A375 (cell line): ENCODE measurements at places on chromosomes 12 and 14. TPM values are rescaled to one million over a fixed set of nuclear protein-coding genes. Genes with fewer than 3 reads are reported as not detected.

Gene RERG
- 0.05 and 0.08 TPM in 2 replicates for total RNA-seq

Gene SPTSSA
- 6.1 and 6.5 TPM in 2 replicates for total RNA-seq

Gene MYH6
- total RNA-seq: not detected in 2 replicates

Gene CELA1
- total RNA-seq: 0.27 TPM in 1 of 2 replicates, not detected in the other

Gene NAV3
- total RNA-seq: 6.0 and 8.7 TPM in 2 replicates

Gene AKAP3
- total RNA-seq: 0.45 and 0.53 TPM in 2 replicates

Gene KERA
- not detected in 2 replicates for total RNA-seq

Gene SRGAP1
- total RNA-seq: 2.7 and 7.8 TPM in 2 replicates

Gene FGD4
- total RNA-seq: 8.1 TPM in 2 replicates

Gene RD3L
- not detected in 2 replicates for total RNA-seq

Gene PTHLH
- 17.9 and 21.7 TPM in 2 replicates for total RNA-seq

Gene PLEKHD1
- 0.05 TPM in 1 of 2 replicates, not detected in the other for total RNA-seq

Gene IL23A
- 0.21 and 0.23 TPM in 2 replicates for total RNA-seq

Gene CLEC1B
- not detected in 2 replicates for total RNA-seq

Gene ARHGDIB
- 5.4 and 8.1 TPM in 2 replicates for total RNA-seq

Gene SLC38A4
- total RNA-seq: not detected in 2 replicates

Gene GPR68
- total RNA-seq: not detected in 2 replicates

Gene TRIM9
- 5.2 and 6.0 TPM in 2 replicates for total RNA-seq

Gene DIO3
- total RNA-seq: not detected in 2 replicates

Gene PLXNC1
- 0.83 and 1.0 TPM in 2 replicates for total RNA-seq

Gene FAR2
- total RNA-seq: 13.0 and 14.8 TPM in 2 replicates
